ENCODE measurements at places on chromosomes 5 and 9.

DNA sequence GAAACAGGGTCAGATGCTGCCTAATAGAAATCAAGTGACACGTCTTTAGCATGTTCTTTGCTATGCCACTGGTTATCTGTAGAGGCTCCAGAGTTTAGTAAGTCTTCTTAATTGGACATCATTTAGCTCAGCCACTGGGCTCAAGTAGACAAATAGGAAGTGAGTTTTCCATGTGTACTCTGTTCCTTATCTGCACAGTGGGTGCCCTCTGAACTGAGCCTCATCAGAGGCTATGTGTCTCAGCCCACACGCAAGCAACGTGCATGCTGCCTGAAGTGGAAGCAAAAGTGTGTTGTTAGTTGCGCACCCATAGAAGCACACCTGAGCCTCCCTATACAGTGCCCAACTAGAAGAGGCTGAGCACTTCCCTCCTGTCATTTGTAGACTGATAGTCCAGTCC, 134.7 kb downstream of the SEMA5A start:
- DNase-seq = no peak

GRCh38 chr5:58145397-58145934, 314.4 kb downstream of the PLK2 start:
- DNase-seq = no peak

DNA sequence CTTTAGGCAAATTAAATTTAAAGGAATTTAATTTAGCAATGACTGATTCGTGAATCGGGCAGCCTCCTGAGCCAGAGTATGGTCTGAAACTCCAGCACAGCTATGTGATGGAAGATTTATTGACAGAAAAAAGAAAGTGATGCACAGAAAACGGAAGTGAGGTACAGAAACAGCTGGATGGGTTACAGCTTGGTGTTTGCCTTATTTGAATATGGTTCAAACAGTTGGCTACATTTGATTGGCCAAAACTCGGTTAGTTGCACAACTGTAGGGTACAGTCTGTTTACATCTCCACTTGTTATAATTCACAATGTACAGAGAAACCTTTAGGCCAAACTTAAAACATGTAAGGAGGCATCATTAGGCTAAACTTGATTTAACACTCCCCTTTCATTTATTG, 1716.1 kb upstream of the C9orf72 start:
- no peak for DNase-seq

- DNase-seq = no peak
These were observed 19.1 kb downstream of the TPPP start for GRCh38 chr5:673831-674629.

GRCh38 chr9:752681-753200, 88.8 kb upstream of the DMRT1 start:
- no peak for DNase-seq

DNA sequence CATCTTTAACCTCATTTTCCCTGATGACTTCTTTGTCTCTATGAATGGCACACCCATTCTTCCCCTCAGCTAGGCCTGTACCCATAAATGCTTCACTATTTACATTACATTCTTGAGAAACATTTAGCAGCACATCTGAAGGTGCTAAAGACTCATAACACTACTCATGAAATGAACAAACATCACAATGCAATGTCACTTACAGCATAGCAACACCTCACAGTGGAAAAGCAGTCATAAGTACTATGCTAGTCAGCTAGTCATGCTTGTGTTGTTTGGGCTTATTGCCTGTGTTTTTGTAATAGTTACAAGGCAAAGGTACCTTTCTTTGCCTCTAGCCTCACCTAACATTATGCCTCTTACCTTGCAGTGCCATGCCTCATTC, 228.9 kb downstream of the KIAA0825 start:
- no peak for DNase-seq

DNA sequence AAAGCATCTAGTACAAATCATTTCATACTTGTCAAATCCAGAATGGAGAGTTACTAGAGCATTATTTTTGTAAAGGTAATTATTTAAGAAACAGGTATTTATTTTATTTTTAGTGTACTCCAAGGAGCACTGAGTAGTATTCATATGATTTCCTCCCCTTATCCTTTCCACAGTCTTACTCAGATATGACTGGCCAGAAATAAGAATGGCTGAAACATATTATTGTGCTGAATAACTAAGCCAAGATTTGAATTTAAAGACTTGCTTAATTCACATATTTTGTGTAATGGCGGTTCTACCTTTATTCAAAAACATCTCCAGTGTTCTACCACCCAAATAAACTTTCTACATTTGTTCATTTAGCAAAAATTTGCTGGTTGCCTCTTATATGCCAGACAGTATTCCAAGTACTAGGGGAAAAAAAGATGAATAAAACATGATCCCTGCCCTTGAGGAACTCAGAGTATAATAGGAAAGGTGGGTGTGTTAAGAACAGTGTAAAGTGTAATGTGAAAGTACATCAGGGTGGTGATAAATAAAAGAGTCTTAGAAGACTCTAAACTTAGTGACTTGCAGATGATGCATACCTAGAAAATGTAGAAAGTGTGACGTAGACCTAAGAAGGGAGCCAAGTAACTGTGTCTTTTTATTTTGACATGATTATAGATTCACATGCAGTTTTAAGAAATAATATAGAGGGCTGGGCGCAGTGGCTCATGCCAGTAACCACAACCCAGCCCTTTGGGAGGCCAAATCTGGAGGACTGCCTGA, 110.4 kb upstream of the GRHPR start:
- DNase-seq = no peak

GRCh38 chr9:131875828-131876485, 136.1 kb upstream of the RAPGEF1 start:
- DNase-seq = no peak

DNA sequence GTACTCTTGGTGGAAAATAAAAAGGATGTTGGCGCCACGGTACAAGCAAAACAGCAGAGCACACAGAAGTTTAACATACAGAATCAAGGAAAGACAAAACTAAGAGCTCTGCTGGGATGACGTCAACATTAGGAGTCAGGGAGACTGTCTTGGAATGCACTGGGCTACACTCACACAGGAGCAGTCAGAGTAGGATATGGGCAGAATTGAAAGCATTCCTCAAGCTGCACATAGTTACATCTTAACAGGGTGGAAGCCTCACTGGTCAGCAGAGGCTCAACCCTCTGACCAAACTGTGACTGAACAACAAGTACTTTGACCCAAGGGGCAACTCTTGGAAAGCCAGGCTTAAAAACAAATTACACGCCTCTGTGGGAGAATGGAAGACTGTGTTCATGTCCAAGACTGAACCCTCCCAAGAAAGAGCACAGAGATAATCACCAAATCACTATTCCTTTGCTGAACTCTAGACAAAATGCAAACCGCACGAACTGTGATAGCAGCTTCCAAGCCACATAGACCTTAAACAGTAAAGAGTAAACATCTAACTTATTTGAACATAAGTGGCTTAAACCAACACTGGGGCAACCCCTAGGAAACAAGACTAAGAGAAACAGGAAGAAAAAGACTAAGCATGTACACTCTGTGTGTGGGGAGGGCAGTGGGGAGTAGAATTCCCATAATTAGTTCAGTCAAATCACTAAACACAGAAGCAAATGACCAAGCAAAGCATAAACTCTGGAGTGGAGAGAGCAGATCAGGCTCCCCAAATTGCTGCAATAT, 772.7 kb downstream of the PRELID2 start:
- DNase-seq = peak; percentile 48

- no peak for DNase-seq
These were observed 66.7 kb downstream of the IRX1 start for GRCh38 chr5:3662344-3662743.

- DNase-seq = no peak
These were observed 895.9 kb upstream of the CDH10 start for GRCh38 chr5:25540628-25541027.

DNA sequence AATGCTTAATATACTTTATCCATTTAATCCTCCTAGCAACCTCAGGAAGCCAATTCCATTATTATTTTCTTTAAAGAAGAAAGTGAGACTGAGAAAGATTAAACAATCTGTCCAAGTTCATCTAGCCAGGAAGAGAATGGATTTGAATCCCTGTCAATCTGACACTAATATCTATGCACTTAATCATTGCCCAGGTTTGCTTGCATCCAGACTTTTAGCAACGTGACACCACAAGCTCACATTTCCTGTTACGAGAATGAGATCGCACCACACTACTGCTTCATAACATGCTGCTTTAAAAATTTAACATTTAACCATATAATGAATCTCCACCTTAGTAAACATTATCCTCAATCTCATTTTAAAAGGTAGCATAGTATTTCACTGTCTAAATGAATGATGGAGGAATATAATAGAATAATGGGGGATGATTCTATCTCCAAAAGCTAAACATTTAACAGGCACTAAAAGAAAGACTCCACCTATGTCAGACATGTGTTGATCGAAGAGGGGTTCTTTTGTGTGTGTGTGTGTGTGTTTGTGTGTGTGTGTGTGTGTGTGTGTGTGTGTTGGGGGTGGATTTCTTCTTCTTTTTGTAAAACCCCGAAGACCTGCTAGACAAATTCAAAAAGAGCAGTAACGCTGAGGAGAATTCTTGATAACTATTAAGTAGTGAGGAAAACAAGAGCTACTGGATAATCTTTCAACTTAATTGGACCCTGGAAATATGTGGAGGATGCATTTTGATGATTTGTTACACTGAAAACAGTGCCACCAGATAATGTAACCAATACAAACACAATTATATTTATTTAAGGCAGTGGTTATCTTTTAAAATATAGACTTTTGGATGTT, 138.7 kb upstream of the NR3C1 start:
- DNase-seq = no peak

DNA sequence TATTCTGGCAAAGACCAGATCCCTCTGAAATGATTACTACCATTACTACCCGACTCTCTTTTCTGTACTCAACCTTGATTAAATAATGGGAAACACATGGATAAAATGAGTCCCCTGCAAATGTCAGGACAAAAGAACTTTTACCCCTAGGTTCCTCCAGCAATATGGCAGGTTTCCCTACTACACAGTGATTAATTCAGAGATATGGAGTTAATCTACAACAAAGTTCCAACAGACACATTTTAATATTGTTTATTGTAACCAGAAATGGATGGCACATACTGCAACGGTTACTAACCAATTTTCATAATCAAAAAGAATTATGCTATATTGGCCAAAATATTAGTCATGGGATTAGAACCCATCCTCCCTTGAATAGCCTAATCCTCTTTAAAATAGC, 294.8 kb downstream of the ATPSCKMT start:
- no peak for DNase-seq

GRCh38 chr9:27888661-27889295, 315.5 kb upstream of the C9orf72 start:
- no peak for DNase-seq

DNA sequence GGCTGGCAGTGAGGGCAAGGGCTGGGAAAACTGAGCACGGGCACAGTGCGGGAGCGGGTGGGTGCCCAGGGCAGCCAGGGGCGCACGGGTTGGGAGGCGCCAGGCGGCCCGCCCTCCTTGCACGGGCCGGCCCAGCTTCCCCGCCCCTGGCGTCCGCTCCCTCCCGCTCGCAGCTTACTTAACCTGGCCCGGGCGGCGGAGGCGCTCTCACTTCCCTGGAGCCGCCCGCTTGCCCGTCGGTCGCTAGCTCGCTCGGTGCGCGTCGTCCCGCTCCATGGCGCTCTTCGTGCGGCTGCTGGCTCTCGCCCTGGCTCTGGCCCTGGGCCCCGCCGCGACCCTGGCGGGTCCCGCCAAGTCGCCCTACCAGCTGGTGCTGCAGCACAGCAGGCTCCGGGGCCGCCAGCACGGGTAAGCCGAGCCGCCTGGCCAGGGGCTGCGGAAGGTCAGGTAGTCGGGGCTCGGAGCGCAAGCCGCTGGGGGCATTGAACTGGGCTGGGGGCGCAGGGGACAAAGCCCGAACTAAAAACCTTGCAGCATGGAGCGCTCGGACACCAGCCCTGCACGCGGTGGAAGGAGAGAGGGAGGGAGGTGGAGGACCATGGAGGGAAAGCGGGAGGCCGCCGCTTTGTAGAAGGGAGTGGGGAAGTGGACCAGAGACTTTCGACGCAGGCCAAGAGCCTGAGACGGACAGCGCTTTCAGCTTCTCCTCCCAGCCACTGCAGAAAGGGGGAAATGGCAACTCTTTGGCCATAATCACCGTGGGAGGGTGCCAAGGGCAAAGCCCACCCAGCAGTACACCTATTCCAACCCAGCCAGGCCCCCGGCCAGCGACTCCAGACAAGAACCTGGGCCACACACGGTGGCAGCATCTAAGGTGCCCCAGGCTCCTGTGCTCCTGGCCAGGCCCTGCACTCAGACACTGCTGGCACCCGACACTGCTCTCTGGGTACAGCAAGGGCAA, at the start of gene TGFBI:
Gene TGFBI, plus strand, starts transcription at position 207 of the 961 bp plus-strand sequence. Its CDS starts 68 bp downstream, at position 275.
- peak; percentile 81 for DNase-seq

DNA sequence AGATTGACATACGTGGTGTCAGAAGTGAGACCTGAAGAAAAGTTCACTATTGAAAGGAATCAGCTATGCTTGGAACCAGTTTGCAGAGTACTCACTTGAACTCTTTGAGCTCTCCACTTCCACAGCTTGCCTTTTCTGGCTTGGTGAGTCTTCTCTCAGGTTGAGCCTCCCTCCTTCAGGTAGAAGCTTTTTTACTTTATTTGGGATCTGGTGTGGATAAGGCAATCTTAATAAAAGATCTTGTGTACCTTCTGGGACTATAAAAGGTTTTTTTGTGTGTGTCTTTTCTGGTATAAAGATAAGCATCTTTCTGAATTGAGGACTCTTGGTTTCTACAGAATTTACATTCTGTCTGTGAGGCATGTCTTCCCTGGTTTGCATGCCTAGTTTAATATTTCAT, 5.4 kb upstream of the CPLANE1 start:
- DNase-seq = no peak

DNA sequence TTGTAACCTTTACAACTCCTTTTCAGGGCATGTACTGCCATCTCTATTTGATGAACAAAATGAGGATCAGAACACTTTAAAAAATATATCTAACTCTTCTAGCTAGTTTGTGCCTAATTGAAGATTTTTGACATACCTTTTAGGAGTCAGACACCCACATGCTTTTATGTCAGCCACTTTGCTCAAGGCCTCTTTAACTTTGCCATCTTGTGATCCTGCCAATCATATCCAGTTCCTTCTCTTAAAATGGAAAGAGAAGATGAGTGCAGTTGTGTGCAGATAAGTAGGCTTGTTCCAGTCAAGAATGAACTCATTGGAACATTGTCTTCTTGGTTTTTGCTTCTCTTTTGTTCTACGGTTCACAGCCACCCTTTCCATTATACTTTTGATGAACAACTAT, 425.6 kb upstream of the TNC start:
- no peak for DNase-seq

DNA sequence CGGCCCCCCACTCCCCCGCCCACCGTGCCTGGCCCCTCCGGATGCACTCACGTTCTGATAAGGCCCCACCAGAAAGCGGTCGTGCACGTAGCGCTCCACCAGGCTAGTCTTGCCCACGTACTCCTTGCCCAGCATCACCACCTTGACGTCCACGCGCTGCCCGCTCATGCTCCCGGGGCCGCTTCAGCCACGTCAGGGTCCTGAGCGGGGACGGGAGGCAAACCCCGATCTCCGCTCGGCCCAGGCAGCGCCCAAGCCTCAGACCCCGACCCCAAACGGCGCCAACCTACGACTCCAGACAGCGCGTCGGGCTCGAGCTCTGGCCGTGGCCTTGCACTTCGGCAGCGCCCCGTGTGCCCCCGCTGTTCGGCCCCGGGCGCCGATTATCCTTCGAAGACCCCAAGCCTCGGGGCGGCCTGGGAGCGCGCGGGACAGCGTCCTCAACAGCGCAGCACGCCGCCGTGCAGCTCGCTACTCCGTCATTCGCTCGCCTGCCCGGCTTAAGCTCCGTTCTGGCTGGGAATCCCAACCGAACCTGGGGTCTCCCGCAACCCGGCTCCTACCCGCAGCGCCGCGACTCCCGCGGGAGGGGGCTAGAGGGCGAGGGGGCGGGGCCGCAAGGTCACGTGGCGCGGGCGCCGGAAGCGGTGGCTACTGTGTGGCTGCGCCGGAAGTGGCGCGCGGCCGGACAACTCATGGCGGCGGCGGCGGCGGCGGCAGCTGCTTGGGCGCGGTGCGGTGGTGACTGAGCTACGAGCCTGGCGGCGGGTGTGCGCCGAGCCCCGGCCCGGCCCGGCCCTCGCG, at the start of the genes PRELID1 and RAB24:
Gene PRELID1, plus strand, starts transcription at position 679 of the 804 bp plus-strand sequence. CDS start 187 bp downstream, outside the sequence.
Gene RAB24, minus strand, starts transcription at position 599 of the 804 bp plus-strand sequence. Its CDS starts 431 bp downstream, at position 168.
- DNase-seq = peak; percentile 93
